Activated T-helper 9 cell treated with anti-CD3 and anti-CD28 coated beads, Interleukin-2, amount 50 U/mL, for 16 hours (primary cell): ENCODE measurements at places on chromosomes 3 and 15.

- no peak for DNase-seq
These were observed 80.2 kb upstream of the FAM3D start for GRCh38 chr3:58746758-58747157.

- DNase-seq: no peak
These were observed 1151.3 kb upstream of the CADM2 start for GRCh38 chr3:83807511-83807910.

DNA sequence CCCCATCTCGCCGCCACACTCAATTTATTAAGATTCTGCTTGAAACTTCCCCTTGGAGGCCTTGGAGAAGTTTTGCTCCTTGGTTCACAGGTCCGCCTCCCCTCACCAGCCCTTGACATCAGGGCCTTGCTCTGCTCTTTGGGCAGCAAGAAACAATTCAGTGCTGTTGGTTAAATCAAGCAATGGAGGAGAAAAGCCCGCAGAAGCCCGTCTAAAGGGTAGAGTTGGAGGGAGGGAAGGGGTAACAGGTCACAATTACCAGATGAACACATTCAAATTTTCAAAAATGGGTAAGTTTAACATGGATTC, 429 bp downstream of the PARP9 start:
- DNase-seq: no peak

DNA sequence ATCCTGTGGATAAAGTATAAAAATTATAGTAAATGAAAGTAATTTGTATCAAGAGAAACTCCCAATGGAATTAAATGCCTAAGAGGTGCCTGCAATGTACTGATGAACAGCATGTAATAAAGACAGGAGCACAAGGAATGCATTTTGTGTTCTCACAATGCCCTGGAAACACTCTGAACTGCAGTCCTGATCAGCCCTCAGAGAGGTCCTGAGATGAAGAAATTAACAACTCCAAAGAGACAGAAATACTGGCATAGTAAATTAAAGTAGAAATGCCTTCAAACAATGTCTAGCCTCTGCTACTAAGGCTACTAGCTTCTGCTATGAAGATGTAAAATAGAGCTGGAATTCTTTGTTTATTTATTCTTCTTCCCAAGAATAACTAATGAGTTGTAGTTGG, 59.9 kb downstream of the CFAP20DC start:
- DNase-seq: no peak

DNA sequence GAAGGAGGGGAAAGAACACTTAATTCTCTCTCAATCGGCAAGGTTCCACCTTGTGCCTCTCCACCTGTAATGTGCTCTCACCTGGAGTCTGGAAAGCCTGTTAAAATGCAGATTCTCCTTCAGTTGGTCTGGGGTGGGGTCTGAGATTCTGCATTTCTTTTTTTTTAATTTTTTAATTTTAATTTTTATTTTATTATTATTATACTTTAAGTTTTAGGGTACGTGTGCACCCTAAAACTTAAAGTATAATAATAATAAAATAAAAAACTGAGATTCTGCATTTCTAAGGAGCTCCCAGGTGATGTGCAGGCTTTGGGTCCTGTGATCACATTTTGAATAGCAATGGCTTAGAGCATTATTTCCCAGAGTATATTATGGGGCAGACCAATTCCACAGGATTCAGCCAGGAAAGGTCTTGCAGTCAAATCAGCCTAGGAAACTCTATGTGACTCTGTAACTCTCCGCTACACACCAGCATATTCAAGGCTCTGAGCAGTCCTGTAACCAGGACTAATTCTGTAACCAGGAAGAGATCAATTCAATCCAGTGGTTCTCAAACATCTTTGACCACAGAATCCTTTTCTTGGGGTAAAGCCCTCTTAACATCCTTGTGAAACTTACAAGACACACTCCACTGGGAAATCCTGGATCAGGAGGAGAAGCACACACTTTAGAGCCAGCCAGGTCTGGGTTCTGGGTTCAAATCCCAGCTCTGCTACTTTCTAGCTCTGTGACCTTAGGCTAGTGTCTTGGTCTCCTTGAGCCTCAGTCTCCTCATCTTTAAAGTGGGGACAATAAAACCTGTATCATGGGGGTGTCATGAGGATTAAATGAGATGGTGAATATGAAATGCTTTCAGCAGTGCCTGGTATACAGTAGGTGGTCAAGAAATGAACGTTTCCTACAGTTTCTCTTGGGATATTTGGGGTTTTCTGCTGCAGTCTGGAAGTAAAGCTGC, 62.3 kb upstream of the SEC13 start:
- no peak for DNase-seq

- no peak for DNase-seq
These were observed 21.0 kb downstream of the RFT1 start for GRCh38 chr3:53109190-53109589.

GRCh38 chr3:61645148-61645547, 83.8 kb downstream of the PTPRG start:
- no peak for DNase-seq

DNA sequence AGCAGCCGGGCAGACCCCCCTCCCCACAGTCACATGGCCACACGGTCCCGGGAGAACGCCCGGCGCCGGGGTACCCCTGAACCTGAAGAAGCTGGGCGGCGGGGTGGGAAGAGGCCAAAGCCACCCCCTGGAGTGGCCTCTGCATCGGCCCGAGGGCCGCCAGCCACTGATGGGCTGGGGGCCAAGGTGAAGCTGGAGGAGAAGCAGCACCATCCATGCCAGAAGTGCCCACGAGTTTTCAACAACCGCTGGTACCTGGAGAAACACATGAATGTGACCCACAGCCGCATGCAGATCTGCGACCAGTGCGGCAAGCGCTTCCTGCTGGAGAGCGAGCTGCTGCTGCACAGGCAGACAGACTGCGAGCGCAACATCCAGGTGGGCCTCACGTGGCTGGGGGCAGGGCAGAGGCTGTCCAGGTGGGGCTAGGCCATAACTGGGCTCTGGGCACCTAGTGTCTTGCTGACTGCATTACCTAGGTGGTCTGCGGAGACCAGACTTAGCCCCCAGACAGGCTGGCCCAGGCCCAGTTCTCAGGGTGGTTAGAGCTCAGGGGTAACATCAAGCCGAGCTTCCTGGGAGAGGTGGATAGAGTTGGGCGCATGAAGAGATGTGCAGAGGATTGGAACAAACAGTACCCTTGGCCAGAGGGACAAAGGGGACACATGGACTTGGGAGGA, 6.1 kb downstream of the ZBTB47 start:
- DNase-seq: no peak

DNA sequence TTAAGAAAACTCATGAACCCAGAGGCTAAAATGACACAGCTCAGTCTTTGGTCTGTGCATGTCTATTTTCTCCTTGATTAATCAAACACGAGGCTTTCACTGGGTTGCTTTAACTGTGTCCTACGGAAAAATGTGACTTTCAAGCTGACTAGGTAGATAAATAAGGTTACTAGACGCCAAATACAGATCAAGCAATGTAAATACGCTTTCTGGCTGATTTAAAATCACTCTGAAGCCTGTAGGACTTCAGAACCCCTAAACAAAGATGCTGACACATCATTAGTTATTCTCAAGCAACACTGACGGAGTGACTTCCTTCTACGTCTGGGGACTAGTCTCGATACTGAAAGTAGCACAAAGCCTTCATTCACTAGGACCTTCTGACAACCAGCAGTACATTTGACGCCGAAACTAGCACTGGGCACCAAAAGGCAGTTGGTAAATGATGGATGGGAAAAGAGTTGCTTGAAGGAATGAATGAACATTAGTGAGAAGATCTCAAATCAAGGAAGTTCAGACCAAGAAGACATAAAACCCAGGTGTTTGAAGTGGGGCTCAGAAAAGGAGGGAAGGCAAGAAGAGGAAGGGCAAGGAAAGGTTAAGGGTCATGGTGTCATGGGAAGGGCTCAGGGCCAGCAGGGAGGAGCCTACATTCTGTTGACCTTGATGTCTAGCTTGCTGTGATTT, 67.1 kb upstream of the CDV3 start:
- DNase-seq: no peak

GRCh38 chr3:31932990-31933389, 48.1 kb downstream of the OSBPL10 start:
- DNase-seq: no peak
